Activated CD4-positive, alpha-beta memory T cell treated with anti-CD3 and anti-CD28 coated beads, Interleukin-2, amount 10 ng/mL, durations not matched to agents 7 days and 5 days (primary cell): ENCODE measurements at places on chromosomes 13 and 19.

GRCh38 chr13:97976610-97977521, 23.4 kb downstream of the IPO5 start:
- no peak for DNase-seq

- no peak for DNase-seq
Observed at GRCh38 chr13:99666146-99666805, 165.0 kb downstream of the TM9SF2 start.

DNA sequence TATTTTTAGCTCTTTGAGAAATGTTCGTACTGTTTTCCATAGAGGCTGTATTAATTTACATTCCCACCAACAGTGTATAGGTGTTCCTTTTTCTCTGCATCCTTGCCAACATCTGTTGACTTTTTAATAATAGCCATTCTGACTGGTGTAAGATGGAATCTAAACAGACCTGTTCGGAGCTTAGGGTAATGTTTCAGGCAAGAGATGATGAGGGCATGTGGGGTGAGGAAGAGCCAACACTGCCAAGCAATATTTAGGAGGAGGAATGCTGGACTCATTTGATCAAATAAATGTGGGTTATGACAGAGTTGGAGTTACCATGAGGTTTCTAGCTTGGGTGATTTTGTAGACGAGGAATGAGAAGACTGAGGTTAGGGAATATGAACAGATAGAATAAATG, 382.9 kb downstream of the KLF12 start:
- no peak for DNase-seq

GRCh38 chr13:105008604-105009003, 1526.9 kb downstream of the EFNB2 start:
- no peak for DNase-seq

GRCh38 chr13:79385694-79386093, 20.4 kb downstream of the RBM26 start:
- peak; percentile 33 for DNase-seq

GRCh38 chr13:104779311-104779993, 1713.2 kb upstream of the SLC10A2 start:
- no peak for DNase-seq

DNA sequence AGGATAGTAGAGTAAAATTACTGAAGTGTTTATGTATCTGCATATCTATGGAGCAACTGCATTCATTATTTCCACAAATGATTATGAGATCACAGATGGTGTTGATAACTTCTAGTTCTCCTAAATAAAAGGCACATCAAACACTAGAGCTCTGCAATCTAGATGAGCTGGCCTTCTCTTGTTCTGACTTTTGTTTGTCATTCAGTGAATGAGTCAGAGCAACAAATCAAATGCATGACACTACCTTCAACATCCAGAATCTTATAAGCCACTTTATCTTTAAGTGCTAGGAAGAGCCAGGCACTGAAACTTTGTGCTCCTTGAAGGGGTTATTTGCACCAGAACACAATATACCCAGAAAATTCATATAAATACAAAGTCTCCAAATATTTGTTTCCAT, 456.0 kb downstream of the PCDH17 start:
- DNase-seq: no peak

- DNase-seq: no peak
Observed at GRCh38 chr19:55801416-55801815, 30.4 kb downstream of the NLRP11 start.

DNA sequence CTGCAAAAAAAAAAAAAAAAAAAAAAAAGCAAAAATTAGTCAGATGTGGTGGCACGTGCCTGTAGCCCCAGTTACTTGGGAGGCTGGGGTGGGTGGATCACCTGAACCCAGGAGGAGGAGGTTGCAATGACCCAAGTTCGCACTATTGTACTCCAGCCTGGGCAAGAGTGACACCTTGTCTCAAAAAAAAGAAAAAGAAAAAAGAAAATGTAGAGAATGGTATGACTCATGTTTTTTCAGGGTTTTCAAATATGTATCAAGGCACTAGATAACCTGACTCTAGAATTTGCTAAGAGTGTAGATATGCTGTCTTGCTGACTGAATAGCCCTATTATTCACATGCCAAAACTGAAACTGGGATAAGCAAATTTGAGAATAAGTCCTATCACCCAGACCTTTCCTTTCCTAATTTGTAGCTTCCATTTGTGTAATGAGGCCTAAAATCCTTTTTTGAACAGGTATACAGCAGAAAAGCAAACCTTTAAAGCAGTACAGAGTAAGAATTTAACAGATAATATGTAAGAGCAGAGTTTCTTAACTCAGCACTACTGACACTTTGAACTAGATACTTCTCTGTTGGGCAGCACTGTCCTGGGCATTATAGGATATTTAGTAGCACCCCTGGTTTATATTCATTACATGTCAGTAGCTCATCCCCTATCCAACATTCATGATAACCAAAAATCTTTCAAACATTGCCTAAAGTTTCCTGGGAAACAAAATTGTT, 108.6 kb downstream of the ELF1 start:
- no peak for DNase-seq

GRCh38 chr13:101757446-101758039, 305.1 kb downstream of the ITGBL1 start:
- DNase-seq: no peak

DNA sequence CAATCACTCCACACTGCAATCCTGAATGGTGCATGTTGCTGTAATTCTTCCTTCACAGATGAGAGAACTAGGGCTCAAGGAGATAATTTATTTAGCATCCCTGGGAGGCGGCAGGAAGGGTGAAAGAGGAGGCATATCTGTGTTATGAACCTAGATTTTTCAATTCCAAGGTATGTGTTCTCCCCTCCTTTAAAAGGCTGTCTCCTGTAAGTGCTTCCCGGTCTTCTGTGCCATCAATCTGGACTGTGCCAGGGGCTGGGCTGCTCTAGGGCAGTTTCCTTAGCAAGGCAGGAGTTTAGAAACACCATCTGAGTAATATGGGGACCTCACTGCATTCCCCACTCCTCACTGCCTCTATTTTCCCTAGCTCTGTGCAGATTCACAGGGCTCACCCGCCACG, 185.0 kb downstream of the RFC3 start:
- DNase-seq: no peak

- DNase-seq: no peak
Observed at GRCh38 chr13:42548731-42549551, 25.0 kb upstream of the TNFSF11 start.

GRCh38 chr13:110572778-110573118, 11.2 kb upstream of the RAB20 start:
- DNase-seq: no peak

GRCh38 chr19:23774106-23774505, 15.4 kb upstream of the ZNF681 start:
- DNase-seq: no peak

DNA sequence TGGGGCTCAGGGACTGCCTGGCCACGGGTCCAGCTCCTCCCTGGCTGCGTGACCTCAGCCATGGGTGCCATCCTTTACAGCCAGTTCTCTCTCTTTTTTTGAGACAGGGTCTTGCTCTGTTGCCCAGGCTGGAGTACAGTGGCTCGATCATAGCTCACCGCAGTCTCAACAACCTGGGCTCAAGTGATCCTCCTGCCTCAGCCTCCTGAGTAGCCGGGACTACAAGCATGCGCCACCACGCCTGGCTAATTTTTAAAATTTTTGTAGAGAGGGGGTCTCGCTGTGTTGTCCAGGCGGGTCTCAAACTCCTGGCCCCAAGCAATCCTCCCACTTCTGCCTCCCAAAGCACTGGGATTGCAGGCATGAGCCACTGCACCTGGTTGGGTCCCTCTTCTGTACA, 75.4 kb downstream of the PTPRS start:
- DNase-seq: no peak

GRCh38 chr13:96900986-96901385, 93.3 kb downstream of the OXGR1 start:
- no peak for DNase-seq

GRCh38 chr19:41426952-41427646, at the start of gene B3GNT8:
TSS of gene B3GNT8 (minus strand) at chr19:41427374. CDS start at chr19:41426778, 596 bp downstream.
- DNase-seq: peak; percentile 67

DNA sequence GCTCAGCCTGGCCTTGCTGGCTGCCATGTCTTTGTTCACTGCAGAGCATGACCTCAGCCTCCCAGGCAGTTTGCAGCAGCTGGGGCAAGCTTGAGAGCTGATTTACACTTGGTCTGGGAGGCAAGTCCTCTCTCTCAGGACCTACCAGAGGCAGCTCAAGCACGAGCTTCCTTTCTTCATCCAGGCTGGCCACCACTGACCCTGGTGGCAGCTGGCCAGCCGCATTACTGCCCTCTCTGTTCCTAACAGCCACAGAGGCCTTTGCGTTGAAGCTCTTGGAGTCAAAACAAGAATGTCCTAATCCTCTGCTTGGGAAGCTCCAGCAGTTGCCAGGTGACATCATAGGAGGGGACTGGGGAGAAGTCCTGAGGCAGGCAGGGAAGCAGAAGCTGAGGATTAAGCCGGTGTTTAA, 85.7 kb downstream of the NUFIP1 start:
- no peak for DNase-seq

GRCh38 chr19:48613024-48613851, 1.6 kb downstream of the FAM83E start:
- no peak for DNase-seq

DNA sequence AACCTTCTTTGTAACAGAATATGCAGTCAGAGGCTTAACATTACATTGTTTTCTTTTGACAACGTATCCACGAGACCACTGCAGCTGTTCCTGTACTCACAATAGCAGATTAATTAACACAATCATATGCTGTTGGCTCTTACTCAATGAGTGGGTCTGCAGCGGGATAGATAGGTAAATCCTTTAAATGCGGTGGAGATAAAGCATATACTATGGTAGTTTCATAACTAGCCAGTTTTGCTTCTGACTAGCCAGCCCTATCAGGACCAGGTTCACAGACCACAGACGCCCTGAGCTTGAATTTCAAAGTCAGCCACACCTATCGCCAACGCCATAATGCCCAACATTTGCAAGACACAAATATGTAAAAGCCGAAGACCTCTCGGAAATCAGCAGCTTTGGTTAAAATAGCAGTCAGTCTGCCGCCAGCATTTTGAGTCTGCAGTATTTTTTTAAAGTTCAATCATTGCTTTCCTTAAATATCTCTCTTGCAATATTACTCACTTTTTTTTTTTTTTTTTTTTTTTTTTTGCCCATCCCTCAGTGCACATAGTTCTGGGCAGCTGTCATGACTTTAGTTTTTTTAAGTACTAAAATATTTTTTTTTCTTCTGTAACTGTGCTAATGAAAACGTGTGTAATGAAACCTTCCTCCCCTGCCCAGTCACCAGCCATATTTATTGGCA, 120.5 kb downstream of the ZNF536 start:
- no peak for DNase-seq

DNA sequence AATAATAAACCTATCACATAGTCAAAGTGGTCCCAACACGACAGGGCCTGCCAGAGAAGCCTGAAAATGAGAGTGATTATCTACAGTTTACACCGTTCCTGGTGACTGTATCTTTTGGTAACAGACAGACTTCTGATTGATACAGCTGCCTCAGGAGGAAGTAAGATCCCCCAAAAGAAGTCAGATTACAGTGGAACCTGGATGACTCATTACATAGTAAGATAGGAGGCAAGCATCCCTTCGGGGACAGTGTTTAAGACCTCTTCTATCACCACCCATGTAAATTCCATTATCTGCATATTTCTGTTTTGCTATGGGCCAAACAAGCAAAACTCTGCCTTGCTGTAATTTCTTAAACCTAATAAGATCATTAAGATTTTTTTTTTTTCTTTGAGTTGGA, 44.0 kb upstream of the FLT1 start:
- no peak for DNase-seq

DNA sequence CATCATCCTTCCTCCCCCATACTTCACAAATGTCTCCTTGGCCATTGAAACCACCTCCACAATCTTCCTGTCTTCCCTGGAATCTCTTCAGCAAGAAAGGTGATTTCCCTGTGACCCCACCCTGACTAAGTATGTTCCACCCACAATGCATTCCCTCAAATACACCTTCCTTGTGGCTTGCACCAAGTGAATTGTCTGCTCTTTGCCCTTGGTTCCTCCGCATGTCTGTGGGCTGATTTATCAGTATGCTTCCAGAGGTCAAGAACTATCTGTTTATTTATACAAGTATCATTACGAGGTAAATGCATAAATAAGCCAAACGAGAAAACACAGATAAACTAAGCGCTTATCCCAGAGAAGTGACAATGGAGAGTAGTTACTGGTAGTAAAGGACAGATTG, 45.4 kb upstream of the POMP start:
- no peak for DNase-seq

DNA sequence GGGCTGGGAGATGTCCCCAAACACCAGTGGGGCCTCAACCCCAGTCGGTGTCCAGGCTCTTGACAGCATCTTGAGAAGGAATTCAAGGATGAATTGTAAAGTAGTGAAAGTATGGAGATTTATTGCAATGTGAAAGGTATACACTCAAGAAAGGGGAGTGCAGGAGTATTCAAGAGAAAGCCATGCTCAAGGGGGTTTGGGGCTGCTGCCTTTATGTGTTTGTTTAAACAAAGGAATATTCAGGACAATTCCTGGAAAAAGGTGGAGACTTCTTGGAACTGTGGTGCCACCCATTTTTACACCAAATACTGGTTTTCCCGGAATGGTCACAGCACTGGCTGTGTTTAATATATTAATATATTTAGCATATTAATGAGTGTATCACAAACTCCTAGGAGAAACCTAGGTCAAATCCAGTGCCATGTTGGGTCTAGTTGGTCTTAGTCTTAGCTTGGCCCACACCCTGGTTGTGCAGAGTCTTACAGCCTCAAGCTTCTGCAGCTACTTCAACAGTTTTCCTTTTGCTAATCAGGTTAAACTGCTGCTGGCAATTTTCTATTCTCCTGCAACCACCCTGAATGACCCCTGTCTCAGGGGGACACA, 138.5 kb upstream of the TMTC4 start:
- no peak for DNase-seq

DNA sequence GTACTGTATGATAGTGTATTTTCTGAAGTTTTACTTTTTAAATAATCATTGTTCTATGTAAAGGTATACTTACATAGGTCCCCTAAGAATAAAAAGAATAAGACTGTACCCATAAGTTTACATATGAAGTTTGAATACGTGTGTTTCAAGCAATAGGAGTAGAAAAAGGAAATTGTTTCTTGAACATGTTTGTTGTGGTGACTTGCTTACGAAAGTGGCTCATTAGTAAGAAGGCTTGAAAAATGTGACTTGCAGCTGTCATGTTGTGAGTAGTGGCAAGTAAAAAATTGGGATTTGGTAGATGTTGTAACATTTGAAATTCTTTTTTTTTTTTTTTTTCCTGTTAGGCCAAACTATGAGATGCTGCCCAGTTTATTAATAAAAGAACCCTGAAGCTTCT, 203.3 kb downstream of the LMO7 start:
- no peak for DNase-seq

DNA sequence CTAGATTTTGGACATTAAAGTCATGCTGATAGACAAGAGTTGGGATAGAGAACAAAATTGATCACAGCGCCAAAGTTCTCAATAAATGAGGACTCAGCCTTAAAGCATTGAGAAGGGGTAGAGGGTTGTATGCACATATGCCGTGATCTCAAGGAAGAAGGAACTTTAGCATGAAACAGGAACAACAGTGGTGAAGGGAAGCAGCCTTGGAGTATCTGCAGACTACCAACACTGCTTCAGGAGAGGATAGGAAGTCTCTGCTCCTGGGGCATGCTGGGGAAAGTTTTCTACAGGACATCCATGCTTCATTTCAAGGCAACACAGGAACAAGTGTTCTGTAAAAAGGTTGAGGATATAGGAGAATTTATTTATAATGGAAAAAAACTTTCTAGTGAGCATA, 111.9 kb upstream of the MLNR start:
- DNase-seq: no peak
